ENCODE measurements at places on chromosomes 1 and 21. TPM values are rescaled to one million over a fixed set of nuclear protein-coding genes. Genes with fewer than 3 reads are reported as not detected.

The S100A7 gene
- not detected for total RNA-seq

The TATDN3 gene
- total RNA-seq: 18.6 TPM

The GJC2 gene
- 6.0 TPM for total RNA-seq

The TMCO1 gene
- 109 TPM for total RNA-seq

The PAX7 gene
- total RNA-seq: not detected

The SH2D2A gene
- total RNA-seq: 4.3 TPM

The CRP gene
- total RNA-seq: not detected

- DNase-seq: no peak
Measured at GRCh38 chr1:224795591-224795990, 133.9 kb upstream of the DNAH14 start.

DNA sequence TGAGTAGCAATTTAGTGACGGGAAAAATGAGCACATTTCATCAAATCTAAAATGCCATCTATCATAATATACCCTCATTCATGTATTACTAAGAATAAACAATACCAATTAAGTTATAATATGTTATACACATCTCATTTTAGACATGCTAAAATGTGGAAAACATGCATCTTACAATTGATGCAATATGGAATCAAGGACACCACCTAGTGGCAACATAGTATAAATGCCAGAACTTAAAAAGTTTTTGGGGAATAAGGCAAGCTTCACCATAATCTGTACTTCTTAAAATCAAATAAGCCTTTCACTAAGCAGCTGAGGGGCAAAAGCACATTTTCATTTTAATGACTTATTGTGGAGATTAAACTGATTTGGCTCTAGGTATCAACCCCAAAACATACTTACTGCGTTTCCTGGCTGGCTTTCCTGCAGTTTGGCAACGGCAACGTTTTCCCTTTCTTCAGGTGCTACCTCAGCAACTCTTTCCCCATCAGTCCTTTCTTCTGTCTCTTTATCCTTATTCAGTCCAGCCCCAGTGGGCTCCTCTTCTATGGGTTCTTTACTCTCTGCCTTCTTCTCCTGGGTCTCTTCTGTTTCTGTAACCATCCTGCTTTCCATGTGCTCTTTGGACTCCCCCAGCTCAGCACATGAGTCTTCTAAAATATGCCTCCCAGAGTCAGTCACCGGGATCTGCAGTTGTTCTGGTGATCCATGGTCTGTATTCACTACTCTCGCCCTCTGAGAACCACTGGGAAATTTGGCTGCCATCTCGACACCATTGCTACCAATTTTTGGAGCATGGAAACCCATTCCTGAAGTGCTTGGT is 11.4 kb downstream of the SDE2 start:
- DNase-seq: peak; percentile 61

DNA sequence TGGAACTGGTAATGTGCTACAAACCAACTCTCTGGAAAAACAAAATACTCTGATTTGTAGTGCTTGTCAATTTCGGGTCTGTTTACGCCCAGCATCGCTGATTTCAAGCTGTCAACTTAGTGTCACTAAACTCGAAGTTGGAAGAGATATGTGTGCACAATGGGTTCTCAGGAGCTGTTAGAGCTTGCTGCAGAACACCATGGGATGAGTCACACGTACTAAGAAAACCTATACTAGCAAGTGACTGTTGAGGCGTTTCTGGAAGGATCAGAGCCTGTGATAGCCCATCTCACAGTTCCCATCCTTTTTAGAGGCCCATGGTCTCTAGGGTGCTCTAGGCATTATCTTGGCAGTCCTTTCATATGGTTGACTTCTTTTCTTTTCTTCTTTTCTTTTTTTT is 14.3 kb downstream of the GMEB1 start:
- no peak for DNase-seq

GRCh38 chr1:92752719-92753118 is 32.2 kb downstream of the EVI5 start:
- DNase-seq: peak; percentile 12

DNA sequence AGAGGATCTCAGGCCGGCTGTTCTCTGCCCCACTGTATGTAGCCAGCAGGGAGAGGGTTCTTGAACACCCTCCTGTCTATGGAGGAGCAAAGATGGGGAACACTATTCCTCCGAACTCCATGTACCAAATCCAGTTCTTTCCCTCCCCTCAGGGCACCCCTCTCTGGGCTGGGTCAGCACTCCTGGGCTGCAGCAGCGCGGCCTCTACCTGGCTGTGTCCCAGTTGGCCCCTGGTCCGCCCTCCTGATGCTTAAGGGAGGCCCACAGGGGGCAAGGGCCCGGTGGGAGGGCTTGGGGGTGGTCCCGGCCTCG is 471 bp upstream of the ADPRS start:
- DNase-seq: no peak

GRCh38 chr1:162230096-162230495 is 146.6 kb downstream of the SPATA46 start:
- DNase-seq: peak; percentile 49

DNA sequence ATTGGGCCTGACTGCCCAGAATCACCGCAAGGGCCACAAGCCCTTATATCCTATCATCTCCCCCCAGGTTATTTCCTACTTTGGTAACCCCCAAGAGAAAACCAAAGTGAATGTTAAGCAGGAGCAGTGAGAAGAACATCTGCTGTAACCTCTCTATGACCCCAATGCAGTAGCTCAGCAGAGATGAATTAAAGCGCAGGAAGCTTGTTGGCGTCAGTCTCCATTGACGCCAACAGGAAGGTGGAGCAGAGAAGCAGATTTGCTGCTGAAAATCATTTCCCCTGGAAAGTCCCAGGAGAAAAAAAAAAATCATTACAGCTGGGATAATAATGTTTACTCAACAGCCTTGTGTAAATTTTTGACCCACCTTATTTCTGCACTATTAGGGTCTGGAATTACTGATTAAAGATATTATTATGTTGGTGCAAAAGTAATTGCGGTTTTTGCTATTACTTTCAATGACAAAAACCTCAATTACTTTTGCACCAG is 33.2 kb upstream of the FAM163A start:
- peak; percentile 82 for DNase-seq

GRCh38 chr1:175089136-175089718 is 21.6 kb downstream of the TNN start:
- DNase-seq: peak; percentile 42

GRCh38 chr1:232431748-232432147 is 198.2 kb downstream of the SIPA1L2 start:
- no peak for DNase-seq

- DNase-seq: no peak
Measured at GRCh38 chr1:103547840-103548239, 22.3 kb downstream of the RNPC3 start.
